ENCODE measurements at places on chromosomes 16 and 17.

GRCh38 chr16:82510789-82511305 lies 115.9 kb upstream of the CDH13 start:
- no peak for DNase-seq

GRCh38 chr17:47622180-47622549 lies 27.6 kb upstream of the KPNB1 start:
- DNase-seq: no peak

- no peak for DNase-seq
Measured at GRCh38 chr17:16939606-16940115, 32.3 kb downstream of the TNFRSF13B start.

- no peak for DNase-seq
Measured at GRCh38 chr17:81832608-81833159, 407 bp downstream of the MCRIP1 start.

GRCh38 chr16:48507886-48508285 lies 102.1 kb downstream of the N4BP1 start:
- no peak for DNase-seq

GRCh38 chr17:31309556-31309955 lies 4.3 kb downstream of the EVI2B start:
- DNase-seq: no peak

GRCh38 chr16:15721018-15721417 lies 71.0 kb downstream of the NDE1 start:
- no peak for DNase-seq

- no peak for DNase-seq
Measured at GRCh38 chr17:27945333-27945616, 52.1 kb upstream of the LYRM9 start.

DNA sequence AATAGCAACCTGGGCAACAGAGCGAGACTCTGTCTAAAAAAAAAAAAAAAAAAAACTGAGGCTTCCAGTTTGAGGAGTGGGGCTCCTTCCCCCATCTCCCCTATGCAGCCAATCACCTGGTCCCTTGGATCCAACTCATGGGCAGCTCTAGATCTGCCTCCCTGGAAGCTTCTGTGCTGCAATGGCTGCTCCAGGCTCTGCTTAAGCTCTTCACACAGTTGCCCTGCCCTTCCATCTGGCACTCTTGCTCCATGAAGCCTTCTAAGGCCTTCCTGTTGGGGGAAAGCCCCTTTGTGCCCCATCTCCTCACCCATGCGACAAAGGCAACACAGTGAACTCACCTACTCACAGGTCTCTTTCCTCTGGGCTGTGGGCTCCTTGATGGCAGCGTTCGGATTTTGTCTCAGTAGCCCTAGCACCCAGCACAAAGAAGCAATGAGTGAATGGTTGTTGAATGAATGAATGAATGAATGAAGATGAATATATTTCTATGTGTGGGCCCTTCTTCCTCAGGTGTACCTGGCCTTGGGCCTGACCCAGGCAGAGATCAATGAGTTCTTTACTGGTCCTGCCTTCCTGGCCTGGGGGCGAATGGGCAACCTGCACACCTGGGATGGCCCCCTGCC lies 1.9 kb downstream of the NAGLU start:
- no peak for DNase-seq

DNA sequence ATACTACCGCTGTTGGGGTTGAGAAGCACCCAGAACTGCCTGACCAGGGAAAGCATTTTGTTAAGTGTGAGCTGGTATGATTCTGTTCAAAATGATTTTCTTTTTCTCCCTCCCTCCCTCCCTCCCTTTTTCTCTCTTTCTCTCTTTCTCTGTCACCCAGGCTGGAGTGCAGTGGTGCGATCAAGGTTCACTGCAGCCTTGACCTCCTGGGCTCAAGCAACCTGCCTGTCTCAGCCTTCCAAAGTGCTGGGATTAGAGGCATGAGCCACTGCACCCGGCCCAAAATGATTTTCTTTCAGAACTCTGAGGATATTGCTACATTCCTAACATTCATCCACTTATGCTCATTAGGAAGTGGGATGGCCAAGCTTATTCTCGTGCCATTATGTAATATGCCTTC lies 41.3 kb downstream of the SLC47A1 start:
- no peak for DNase-seq

DNA sequence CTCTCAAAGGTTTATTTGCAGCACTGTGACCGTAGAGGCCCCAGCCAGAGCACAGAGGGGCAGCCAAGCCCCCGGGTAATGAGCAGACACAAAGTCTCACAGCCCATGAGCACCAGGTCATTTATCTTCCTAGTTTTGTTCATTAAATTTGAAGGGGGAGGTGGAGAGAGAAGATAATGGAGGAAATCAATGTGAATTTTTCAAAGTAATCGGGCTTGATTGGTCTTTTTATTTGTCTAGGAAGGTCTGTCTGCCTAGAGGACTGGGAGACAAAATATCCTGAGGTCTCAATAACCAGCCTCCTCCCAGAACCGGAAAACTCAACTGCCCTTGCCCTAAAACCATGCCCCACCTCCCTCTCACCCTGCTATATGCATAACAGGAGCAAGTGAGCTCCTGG lies 189.0 kb downstream of the SLC39A11 start:
- DNase-seq: no peak

- DNase-seq: peak; percentile 28
Measured at GRCh38 chr16:74999609-75000480, 1.0 kb downstream of the ZNRF1 start.

GRCh38 chr16:79600638-79601091 lies at the start of gene MAF:
MAF (minus strand) TSS chr16:79600737; CDS start chr16:79599902, 835 bp downstream.
- peak; percentile 70 for DNase-seq

DNA sequence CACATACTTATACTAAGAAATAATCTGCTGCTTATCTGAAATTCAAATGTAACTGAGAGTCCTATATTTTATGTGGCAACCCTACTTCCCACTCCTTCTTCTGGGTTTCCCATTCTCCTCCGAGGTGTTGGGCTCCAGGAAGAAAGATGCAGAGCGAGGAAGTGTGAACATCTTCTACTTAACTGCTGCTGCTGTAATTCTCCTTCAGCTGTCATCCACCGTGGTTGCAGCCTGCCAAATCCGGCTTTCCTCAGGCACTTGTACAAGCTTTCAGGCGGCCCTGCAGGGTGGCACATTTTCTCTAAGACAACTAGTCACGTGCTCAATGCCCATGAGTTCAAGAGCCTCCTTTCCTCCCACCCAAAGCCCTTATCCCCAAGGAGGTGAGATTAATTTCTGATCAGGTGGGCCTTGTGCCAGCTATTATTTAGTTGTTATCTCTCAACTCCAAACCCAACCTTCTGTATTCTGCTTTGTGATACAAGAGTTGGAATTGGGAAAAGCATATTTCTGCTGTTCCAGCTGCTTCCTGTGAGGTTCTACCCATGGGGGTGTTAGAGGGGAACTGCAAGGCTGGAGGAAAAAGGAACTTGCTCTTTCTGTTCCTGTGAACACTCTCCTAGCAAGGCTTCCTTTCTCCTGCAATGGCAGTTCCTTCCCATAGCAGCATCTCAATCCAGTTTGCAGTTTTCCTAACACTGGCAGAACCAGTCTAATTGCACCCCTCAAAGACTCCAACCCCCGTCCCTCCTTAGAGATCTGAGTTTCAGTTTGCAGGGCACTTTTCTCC lies 67.6 kb upstream of the RBBP6 start:
- DNase-seq: no peak

DNA sequence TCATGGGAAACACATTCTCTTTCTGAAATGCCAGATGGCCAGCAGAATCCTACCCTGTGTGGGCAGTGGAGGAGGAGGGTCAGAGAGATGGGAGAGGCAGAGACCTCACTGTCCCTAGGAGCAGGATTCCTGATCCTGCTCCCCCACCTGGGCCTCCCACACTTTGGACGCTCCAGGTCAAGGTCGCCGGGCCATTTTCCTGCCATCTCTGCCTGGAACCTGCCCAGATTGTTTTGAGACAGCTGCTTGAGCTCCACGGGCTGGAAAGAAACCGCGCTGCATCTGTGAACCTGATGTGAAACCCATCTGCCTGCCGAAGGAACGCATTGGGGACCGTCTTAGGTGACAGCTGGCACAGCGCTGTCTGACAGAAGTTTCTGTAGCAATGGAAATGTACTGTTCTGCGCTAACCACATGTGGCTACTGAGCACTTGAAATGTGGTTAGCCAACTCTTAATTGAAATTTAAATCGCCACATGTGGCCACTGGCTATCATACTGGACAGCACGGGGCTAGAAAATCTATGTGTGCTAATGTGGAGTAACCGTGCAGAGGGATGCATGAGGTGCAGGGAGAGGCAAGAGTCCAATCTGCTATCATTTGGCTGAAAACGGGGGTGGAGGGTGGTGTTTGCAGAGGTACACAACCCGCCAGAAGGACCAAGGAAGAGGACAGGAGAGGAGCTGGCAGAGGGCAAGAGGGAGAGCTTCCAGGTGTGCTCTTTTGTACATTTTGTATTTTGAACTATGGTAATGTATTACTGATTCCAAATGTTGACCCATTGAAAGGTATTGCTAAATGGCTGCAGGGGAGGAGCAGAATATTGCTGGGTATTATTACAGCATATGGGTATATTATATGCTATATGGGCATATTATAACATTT lies 15.4 kb upstream of the NUBP1 start:
- DNase-seq: no peak

GRCh38 chr16:35339337-35339736 lies 1879.9 kb downstream of the TP53TG3F start:
- DNase-seq: no peak

DNA sequence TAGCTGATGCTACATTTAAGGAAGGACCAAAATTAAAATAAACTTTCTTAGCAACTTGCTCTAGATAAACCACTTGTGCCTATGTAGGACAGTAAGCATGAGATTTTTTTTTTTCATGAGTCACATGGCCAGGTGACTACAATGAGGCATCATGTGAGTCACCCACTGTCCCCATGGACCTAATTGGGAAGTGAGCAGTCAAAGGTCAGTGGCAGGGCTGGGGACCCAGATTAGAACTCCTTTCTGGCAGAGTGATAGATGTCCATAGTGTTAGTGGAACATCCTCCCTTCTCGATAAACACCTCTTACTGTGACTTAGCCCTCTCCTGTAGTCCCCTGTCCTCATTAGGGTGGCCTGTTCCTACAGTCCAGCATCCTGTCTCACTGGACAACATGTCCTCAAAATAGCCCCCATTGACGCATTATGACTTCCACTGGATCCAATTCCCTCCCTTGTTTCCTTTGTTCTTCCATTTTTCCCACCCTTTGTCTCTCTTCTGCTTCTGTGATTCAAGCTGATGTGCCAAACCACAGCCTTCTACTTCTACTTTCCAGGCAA lies 12.4 kb downstream of the ITGB3 start:
- DNase-seq: no peak

DNA sequence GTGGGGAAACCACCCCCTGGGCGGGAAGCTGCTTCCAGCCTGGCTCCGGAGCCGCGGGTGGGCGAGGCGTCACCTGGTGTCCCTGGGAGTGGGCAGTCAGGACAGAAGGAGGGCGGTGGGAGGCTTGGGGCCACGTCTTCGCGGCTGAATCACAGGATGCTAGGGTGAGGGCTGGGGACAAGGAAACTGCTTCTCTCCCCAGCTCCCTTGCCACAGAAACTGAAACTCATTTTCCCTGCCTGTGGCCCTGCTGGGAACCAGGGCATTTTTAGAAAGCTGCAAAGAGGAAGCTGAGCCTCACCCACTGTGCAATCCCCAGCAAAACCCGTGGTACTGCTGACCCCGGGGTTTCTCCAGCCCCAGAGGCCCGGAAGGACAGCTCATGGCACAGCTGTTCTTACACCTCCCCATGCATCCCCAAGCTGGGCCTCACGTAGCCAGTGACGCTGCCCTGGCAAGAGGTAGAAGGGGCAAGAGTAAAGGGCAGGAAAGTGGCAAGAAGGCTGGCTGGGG lies 8.2 kb downstream of the RHBDF2 start:
- peak; percentile 35 for DNase-seq

DNA sequence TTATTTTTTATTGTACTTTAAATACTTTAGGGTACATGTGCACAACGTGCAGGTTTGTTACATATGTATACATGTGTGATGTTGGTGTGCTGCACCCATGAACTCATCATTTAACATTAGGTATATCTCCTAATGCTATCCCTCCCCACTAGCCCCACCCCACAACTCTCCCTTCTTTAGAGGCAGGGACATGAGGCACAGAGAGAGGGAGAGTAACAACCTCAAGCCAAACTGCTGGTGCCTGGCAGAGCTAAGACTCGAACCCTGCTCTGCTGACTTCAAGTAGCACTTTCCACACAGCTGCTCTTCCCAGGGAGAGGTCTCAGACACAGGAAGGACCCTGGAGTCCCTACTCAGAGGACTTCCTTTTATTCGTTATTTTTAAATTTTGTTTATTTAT lies 69.4 kb downstream of the WSB1 start:
- no peak for DNase-seq

- DNase-seq: no peak
Measured at GRCh38 chr16:54522584-54522983, 236.0 kb upstream of the IRX3 start.

DNA sequence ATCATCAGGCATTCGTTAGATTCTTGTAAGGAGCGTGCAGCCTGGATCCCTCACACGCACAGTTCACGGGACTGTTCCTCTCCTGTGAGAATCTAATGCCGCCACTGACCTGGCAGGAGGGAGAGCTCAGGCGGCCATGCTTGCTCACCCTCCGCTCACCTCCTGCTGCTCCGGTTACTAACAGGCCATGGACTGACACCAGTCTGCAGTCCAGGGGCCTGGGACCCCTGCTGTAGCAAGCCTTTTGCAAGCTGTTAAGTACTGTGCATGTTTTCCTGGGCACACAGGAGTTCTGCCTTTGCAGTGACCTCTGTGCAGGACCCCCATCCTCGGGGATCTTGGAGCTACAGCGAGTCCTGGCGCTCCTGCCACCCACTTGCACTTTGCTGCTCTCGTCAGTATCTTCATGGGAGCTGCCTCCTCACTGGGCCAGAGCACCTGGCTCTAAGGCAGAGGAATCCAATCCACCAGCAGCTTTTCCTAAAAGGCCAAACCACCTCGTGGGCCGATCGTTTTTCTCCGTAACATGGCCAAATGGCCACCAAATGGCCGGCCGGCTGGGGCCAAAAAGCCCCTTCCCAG lies 230.6 kb downstream of the FOXL1 start:
- no peak for DNase-seq

DNA sequence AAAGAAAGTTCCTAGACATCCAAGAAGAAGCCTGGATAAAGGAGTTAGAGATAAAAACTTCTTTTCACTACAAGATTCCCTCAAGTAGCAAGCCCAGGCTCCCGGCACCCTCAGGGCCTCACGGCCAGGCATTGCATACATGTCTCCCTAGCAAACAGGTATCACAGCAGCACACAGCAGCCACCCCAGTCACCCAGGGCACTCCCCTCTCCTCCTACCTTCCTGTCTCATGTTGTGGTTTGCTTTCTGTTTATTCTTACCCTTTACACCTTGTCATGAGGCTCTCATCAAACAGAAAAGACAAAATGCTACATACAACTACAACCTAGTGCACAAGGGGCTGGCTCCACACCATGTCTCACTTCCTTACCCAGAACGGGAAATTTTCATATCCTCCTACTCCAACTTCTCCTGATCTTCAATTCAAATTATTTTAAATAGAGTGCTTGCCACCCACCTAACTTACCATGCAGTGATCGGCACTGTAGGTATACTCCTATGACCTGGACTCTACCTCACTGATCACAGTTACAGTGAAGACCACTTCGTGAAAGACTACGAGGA lies 42.7 kb downstream of the XPO6 start:
- no peak for DNase-seq

GRCh38 chr16:86975445-86975844 lies 341.7 kb downstream of the C16orf95 start:
- DNase-seq: no peak

- no peak for DNase-seq
Measured at GRCh38 chr17:46171939-46172338, 21.3 kb downstream of the KANSL1 start.

- no peak for DNase-seq
Measured at GRCh38 chr17:58268326-58268725, 12.4 kb downstream of the MPO start.

- no peak for DNase-seq
Measured at GRCh38 chr16:67803894-67804293, 2.5 kb downstream of the RANBP10 start.
